ENCODE measurements at places on chromosomes 4 and X. TPM values are rescaled to one million over a fixed set of nuclear protein-coding genes. Genes with fewer than 3 reads are reported as not detected.

GRCh38 chr4:10758906-10759305 lies 74.3 kb upstream of the CLNK start:
- no peak for DNase-seq

- no peak for DNase-seq
Observed at GRCh38 chrX:39773923-39774773, 323.6 kb downstream of the BCOR start.

- peak; percentile 63 for DNase-seq
Observed at GRCh38 chrX:132292793-132293192, 73.5 kb upstream of the RAP2C start.

GRCh38 chr4:67521506-67521905 lies 23.8 kb downstream of the CENPC start:
- no peak for DNase-seq

DNA sequence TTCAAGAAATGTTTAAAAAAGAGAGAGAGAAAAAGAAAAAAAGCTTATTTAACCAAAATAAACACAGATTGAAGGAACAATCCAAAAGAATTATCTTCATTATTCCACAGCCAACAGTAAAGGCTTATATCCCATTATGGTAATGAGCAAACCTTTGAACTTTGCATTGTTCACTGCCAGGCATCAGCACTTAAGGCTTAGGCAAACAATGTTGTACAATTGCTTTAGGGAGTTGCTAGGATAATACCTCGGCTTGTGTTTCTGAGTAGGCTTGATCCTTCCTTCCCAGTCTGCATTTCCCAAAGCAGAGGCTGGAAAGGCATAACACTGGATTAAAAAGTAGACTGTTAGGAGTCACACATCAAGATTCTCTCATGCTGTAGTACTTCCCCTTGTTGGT lies 352.7 kb upstream of the IGFBP7 start:
- DNase-seq = no peak

- DNase-seq = no peak
Observed at GRCh38 chr4:8153441-8153840, 5.2 kb downstream of the ABLIM2 start.

DNA sequence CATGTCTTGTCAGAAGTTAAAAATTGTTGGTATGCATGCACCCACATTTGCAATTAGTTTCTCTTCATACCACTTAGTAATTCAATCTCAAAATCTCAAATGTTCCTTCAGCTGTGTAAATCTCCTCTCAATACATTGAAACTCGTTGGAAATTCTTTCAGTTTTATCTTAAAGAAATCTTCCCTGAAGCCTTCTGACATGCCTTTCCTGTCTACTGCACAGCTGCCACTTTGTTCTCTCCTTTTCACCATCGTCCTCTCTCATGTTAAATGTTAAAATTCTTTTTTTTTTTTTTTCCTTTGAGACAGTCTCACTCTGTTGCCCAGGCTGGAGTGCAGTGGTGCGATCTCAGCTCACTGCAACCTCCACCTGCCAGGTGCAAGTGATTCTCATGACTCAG lies 30.9 kb downstream of the MCUB start:
- DNase-seq = no peak

DNA sequence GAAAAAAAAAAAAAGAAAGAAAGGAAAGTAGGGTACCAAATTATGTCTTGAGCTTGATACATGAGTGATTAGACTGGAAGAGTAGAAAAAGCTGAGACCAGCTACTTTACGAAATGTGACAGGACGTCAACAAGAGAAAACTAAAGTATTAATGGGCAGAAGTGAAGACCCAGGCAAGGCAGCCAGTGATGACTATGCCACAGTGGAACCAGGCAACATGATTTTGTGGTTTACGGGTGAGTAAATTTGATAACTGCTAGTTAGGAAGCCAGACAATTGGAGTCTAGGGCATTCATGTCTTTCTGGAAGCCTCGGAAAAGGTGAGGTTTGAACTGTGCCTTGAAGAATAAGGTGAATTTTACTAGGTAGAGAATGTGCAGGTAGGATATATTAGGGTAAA lies 326.4 kb downstream of the TENM3 start:
- no peak for DNase-seq

DNA sequence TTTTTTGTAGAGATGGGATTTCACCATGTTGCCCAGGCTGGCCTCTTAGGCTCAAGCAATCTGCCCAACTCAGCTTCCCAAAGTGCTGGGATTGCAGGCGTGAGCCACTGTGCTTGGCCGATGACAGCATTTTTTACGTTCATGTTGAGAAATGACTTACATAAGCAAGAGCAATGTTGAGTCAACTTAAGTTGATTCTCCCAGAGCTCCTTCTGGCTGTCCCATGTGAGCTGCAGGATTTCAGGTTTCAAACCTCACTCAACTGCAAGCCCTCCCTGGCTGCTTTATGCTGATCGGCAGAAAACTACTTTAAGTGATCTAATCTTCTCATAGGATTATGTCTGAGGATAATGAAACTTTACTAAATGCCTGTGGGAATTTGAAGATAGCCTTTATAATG lies 86.8 kb downstream of the GC start:
- DNase-seq = no peak

DNA sequence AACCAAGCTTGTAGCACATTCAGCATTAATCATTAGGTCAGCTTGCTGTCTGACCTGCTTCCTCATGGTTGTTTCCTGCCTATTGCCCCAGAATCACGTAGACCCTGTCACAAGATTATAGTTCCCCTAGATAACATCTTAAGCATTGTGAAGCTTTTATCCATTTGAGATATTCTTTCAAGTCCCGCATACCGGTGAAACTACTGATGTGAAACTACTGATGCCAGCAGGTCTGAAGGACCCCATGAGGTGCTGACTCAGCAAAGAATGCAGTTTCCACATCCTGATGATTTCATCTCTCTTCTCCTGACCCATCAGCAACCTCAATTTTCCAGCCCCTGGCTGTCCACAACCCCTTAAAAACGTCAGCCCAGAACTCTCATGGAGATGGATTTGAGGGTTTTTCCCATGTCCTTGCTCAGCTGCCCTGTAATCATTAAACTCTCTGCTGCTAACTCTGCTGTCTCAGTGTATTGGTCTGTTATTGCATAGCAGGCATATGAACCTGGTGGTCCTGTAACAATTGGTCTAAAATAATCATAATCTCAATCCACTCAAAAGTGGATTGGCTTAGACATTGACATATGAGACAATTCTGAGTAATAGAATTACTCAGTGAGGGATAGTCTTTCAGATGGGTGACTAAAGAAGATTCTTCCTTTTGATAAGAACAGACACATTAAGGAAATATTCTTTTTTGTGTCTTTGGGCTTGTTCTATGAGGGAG lies 26.3 kb upstream of the UBA6 start:
- no peak for DNase-seq

DNA sequence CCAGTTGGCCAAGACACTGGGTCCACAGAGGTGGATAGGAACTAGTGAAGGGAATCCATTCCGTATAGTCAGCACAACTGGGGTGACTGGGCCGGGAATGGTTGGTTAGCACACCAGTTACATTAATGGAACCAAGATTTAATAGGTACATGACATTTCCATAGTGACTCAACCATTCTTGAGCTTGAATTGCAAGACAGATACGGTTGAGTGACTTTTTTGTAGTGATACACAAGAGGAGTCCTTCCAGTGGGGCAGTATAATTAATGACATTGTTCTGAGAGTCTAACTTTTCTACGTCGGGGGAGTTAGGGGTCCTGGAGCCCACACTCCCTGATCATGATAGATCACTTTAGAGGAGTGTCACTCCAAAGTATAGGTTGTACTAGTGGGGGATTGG lies 211.6 kb upstream of the CXCL13 start:
- DNase-seq = no peak

GRCh38 chrX:119989905-119990555 lies 46.5 kb upstream of the NKAP start:
- no peak for DNase-seq

GRCh38 chrX:114717921-114718320 lies 134.0 kb downstream of the HTR2C start:
- DNase-seq = peak; percentile 21

DNA sequence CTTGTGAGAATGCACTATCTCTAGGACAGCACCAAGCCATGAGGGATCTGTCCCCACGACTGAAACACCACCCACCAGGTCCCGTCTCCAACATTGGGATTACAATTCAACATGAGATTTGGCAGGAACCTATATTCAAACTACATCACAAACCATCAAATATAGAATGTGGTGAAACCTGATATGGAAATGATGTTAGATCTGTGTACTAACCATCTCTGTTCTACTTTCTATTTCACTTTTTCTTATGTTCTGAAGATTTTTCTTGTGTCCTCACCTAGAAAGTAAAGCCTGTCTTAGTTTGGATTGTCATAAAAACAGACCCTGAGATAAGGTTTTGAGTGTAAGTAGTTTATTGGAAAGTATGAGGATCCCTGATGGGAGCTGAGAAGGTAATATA lies 37.8 kb upstream of the TACR3 start:
- DNase-seq = no peak

GRCh38 chr4:142703694-142704309 lies 142.3 kb downstream of the INPP4B start:
- no peak for DNase-seq

HERC5 gene
- 0.54 TPM for total RNA-seq

VMA21 gene
- total RNA-seq = 56.1 TPM

LEF1 gene
- 2.5 TPM for total RNA-seq

All from A673 (cell line).